ENCODE measurements at places on chromosomes 2 and 18. TPM values are rescaled to one million over a fixed set of nuclear protein-coding genes. Genes with fewer than 3 reads are reported as not detected.

The NAT8 gene
- total RNA-seq, result not detected

The PLA2R1 gene
- total RNA-seq, result 3.8 TPM

The DNAJC5G gene
- not detected for total RNA-seq

The GTF2A1L gene
- 3.4 TPM for total RNA-seq

The PFN4 gene
- 1.8 TPM for total RNA-seq

The PDCL3 gene
- 17.8 TPM for total RNA-seq

The C2orf80 gene
- not detected for total RNA-seq

The SLC4A5 gene
- 2.2 TPM for total RNA-seq

The MROH2A gene
- total RNA-seq, result not detected

The ALPP gene
- 0.09 TPM for total RNA-seq

The GPR39 gene
- total RNA-seq, result 0.09 TPM

The WNT10A gene
- 0.04 TPM for total RNA-seq

The NR4A2 gene
- total RNA-seq, result 1.0 TPM

The GREB1 gene
- total RNA-seq, result 7.2 TPM

The CXCR1 gene
- total RNA-seq, result not detected

The SETBP1 gene
- 20.5 TPM for total RNA-seq

All from muscle of leg (tissue), 16 donors.